ENCODE measurements at places on chromosomes 7 and 10. TPM values are rescaled to one million over a fixed set of nuclear protein-coding genes. Genes with fewer than 3 reads are reported as not detected.

The PCDH15 gene
- not detected for total RNA-seq

The ELFN1 gene
- 4.4 TPM for total RNA-seq

The SFRP5 gene
- not detected for total RNA-seq

The CFAP70 gene
- 2.9 TPM for total RNA-seq

DNA sequence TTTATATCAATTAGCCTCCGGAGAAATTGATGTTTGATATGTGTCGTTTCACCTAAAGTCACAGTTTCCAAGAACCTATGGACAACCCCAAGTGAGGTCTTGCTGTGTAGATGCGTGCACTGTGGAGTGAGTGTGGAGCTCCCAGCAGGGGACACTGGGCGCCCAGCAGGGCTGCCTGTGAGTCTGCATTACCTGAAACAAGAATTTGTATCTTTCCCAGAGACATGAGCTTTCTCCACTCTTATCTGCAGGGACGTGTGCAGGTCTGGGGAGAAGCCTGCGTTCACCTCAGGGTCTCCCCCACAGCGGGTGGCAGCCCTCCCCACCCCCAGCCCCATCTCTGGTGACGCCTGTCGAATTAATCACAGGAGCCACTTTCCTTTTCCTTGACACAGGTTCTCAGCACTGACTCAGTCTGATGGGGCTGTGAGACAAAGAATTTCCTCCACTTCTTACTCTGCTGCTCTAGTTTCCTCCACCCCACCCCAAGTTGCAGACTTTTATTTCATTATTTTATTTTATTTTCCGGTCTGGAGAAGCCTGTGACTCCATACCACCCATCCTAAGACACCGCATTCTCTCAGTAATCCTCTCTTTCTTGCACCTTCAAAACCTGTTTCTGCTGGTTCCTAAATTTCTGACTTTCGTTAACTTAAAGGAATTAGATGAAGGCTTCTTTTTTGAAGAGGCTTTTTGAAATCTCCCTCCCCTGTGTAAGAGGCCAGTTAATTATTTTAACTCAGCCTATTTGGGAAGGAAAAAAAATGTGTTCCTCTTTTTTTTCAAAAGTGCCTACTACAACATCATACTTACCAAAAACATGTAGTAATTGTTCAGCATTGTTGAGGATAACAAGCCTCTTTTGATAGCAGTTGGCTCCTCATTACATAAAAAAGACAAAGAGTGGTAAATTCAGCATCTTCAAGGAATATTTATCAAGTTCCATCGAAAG lies 17.0 kb upstream of the INSIG1 start:
- DNase-seq: no peak
- no peak overlapping the region for H3K4me3 ChIP-seq
- H3K4me1 ChIP-seq: no peaks in the 10 kb centered on the region
- no peaks in the 10 kb centered on the region for H3K36me3 ChIP-seq

DNA sequence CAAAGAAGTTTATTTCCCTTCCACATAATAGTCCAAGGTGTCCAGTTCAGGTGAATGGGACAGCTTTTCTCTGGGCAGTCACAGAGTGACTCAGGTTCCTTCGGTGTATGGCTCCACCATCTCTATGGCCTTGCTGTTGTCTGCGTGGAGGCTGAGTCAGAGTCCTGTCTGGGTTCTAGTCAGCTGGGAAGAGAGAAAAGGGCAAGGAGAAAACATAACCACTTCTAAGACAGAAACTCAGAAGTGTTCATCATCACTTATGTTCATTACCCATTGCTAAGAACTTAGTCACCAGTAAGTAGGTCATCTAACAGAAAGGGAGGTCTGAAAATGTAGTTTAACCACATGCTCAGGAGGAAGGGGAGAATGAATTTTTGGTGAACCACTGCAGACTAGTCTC lies 32.4 kb upstream of the CCDC7 start:
- no peaks in the 10 kb centered on the region for H3K27me3 ChIP-seq
- no peak overlapping the region for H3K4me3 ChIP-seq
- H3K4me1 ChIP-seq: peaks cover 13% of the 10 kb centered on the region
- DNase-seq: peak; percentile 76
- no peak overlapping the region for H3K27ac ChIP-seq

DNA sequence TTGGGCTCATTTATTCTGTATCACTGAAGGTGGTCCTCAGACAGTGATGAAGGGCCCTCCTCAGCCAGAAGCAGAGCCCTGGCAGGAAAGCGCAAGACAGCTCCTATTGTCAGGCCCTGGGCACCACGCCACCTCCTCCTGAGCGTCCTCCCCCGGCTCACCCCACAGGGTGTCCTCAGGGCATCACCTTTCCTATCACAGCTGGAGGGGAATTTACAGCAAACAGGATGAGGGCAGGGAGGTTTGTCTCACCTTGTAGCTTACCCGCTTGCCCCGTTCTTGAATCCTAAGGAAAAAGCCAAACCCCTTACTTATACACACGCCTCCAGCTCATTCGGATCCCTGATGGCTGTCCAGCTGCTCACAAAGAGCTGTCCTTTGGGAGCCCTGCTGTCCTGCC lies 50.2 kb upstream of the LANCL2 start:
- no peaks in the 10 kb centered on the region for H3K36me3 ChIP-seq
- H3K27me3 ChIP-seq: no peaks in the 10 kb centered on the region
- DNase-seq: no peak
- H3K27ac ChIP-seq: no peak overlapping the region
- no peak overlapping the region for H3K4me3 ChIP-seq

GRCh38 chr10:26681076-26681475 lies 16.4 kb upstream of the PDSS1 start:
- H3K27ac ChIP-seq: no peak overlapping the region
- H3K4me1 ChIP-seq: peaks cover 6% of the 10 kb centered on the region
- H3K4me3 ChIP-seq: no peak overlapping the region
- DNase-seq: no peak

GRCh38 chr10:34522546-34522945 lies 292.6 kb downstream of the PARD3 start:
- peaks cover 22% of the 10 kb centered on the region for H3K4me1 ChIP-seq
- H3K4me3 ChIP-seq: no peak overlapping the region
- no peaks in the 10 kb centered on the region for H3K27me3 ChIP-seq
- no peak overlapping the region for H3K27ac ChIP-seq
- no peak for DNase-seq

DNA sequence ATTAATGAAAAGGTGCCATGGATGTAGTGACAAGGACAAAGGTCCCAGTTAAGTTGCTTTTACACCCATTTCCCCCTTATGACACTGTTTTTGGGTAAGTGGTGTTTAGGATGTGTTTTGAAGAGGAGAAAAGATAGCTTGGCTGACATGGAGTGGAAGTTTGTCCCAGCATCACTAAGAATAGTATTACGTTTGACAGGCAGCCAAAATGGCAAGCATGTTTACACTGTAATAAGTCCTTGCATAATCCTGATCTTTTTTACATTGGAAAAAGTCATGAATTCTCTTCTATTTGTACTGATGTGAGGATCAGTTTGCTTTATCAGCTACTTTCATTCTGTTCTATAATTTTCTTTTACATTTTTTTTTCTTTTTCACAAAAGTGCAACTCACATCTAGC lies 137.8 kb downstream of the CHRM2 start:
- H3K27ac ChIP-seq: no peak overlapping the region
- DNase-seq: no peak
- no peaks in the 10 kb centered on the region for H3K27me3 ChIP-seq
- no peaks in the 10 kb centered on the region for H3K4me1 ChIP-seq

DNA sequence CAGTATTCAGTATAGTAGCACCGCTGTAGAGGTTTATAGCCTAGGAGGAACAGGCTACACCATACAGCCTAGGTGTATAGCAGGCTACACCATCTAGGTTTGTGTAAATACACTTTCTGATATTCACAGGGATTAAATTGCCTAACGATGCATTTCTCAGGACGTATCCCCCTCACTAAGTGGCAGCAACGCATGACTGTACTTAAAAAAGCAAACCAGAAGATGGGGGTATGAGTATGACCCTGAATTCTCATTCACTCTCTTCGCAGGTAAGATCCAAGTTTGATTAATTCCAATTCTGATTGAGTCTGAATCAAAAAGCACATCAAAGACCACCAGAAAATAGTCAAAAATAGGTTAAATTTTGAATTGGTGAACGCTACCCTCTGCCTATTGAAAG lies 972 bp downstream of the ORC5 start:
- H3K27ac ChIP-seq: peak overlapping the region; percentile 24
- peaks cover 9% of the 10 kb centered on the region for H3K4me1 ChIP-seq
- DNase-seq: no peak
- H3K36me3 ChIP-seq: peaks cover 19% of the 10 kb centered on the region
- peak overlapping the region; percentile 87 for H3K4me3 ChIP-seq
- no peaks in the 10 kb centered on the region for H3K27me3 ChIP-seq

GRCh38 chr10:35723059-35723458 lies 81.0 kb upstream of the FZD8 start:
- DNase-seq: no peak
- no peaks in the 10 kb centered on the region for H3K4me1 ChIP-seq
- H3K36me3 ChIP-seq: no peaks in the 10 kb centered on the region
- H3K27me3 ChIP-seq: peaks cover 5% of the 10 kb centered on the region
- H3K27ac ChIP-seq: no peak overlapping the region

GRCh38 chr10:12221323-12222298 lies 25.6 kb downstream of the CDC123 start:
- H3K36me3 ChIP-seq: peaks cover 30% of the 10 kb centered on the region
- no peak overlapping the region for H3K4me3 ChIP-seq
- no peaks in the 10 kb centered on the region for H3K27me3 ChIP-seq
- H3K4me1 ChIP-seq: peaks cover 5% of the 10 kb centered on the region
- peak overlapping the region; percentile 24 for H3K27ac ChIP-seq

DNA sequence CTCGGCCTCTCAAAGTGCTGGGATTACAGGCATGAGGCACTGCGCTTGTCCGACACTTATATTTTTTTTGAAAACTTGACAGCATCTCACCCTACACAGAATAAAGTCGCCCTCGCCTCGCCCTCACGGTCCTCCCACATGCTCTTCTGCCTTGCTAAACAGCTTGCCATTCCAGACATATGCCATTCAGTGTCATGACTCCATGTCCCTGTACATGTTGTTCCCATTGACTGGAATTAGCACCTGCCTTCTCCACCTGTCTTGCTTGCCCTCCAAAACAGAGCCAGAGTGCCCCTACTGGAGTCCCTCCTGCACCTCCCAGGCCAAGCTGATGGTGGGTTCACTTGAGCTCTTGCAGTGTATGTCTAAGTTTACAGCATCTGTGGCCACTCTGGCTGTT lies 6.2 kb downstream of the NIPSNAP2 start:
- H3K4me1 ChIP-seq: no peaks in the 10 kb centered on the region
- H3K36me3 ChIP-seq: no peaks in the 10 kb centered on the region

GRCh38 chr7:6532516-6532915 lies 18.7 kb downstream of the GRID2IP start:
- no peak overlapping the region for H3K4me3 ChIP-seq
- no peaks in the 10 kb centered on the region for H3K4me1 ChIP-seq
- H3K36me3 ChIP-seq: no peaks in the 10 kb centered on the region
- H3K27ac ChIP-seq: no peak overlapping the region
- no peaks in the 10 kb centered on the region for H3K27me3 ChIP-seq
- no peak for DNase-seq

- no peaks in the 10 kb centered on the region for H3K36me3 ChIP-seq
- peak overlapping the region; percentile 65 for H3K27ac ChIP-seq
- H3K4me1 ChIP-seq: peaks cover 28% of the 10 kb centered on the region
- no peaks in the 10 kb centered on the region for H3K27me3 ChIP-seq
- H3K4me3 ChIP-seq: no peak overlapping the region
Observed at GRCh38 chr7:20351901-20352300, 21.2 kb downstream of the ITGB8 start.

DNA sequence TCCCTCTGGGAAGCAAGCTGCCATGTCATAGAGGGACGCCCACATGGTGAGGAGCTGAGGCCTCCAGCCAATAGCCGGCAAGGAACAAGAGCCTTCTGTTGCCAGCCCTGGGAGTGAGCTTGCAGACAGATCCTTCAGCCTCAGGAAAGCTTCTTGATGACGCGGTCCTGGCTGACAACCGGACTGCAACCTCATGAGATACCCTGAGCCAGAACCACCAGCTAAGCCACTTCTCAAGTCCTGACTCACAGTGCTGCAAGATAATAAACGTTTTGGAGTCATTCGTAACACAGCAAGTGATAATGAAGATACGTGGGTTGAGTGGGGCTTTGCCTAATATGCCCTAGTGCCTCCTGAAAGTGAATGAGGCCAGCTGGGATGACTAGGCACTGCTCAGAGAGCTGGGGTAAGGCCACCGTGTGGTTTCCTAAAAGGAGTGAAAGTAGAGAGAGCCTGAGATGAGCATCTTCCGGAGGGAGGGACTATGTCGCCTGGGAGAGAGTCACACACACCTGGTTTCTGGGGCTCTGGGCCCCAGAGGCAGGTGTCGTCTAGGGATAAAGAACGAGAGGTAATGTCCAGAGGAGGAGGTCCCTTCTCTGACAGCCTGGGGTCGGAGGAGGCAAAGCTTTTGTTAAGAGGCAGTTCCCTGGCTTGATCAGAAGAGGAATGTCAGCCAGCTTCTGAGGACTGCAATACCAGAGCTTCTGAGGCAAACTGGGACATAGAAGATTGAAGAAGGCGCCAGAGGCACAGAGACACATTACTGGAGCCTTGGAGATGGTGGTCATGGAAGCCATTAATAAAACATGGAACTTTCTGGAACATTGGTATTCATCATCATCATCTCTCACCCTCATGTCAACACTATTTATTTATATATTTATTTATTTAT lies 53.6 kb downstream of the PYROXD2 start:
- H3K27ac ChIP-seq: no peak overlapping the region
- DNase-seq: no peak
- no peak overlapping the region for H3K4me3 ChIP-seq
- H3K36me3 ChIP-seq: no peaks in the 10 kb centered on the region

GRCh38 chr7:27147199-27148030 lies at the start of gene HOXA6:
TSS of gene HOXA6 (minus strand) at chr7:27147774. CDS start at chr7:27147749, 25 bp downstream.
- peaks cover 18% of the 10 kb centered on the region for H3K4me1 ChIP-seq
- H3K27me3 ChIP-seq: no peaks in the 10 kb centered on the region
- H3K4me3 ChIP-seq: peak within 1 kb of the TSS; percentile 71

DNA sequence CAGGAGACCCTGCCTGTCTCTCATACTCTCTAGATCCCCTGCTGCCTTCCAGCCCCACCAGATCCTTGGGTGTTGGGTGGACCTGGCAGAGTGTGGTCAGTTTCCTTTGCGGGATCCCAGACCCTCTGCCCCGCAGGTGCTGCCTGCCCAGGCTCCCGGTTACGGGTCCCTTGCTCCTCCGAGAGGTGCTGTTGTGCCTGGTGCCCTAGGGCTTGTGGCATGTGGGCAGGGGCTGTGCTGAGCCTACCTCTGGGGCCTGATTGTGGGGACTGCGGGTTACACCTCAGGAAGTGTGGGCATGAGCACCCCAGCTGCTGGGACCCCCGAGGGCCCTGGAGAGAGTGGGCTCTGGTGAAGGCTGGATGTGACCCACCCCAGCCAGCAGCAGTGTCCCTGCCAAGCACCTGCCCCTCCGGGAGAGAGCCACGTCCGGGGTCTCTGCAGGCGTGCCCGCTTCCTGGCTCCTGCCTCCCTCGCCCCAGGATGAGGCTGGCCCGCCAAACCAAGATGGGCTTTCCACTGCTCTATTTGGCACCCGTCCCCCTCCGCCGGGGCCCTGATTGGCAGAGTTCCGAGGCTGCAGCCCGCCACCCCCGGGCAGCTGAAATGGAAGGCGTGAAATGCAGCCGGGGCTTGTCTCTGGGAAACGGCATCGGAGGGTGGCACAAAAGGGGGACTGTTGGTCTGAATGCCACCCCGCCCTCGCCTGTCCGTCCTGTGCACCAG lies 17.0 kb downstream of the CLIP2 start:
- H3K27me3 ChIP-seq: no peaks in the 10 kb centered on the region
- H3K27ac ChIP-seq: peak overlapping the region; percentile 40
- peaks cover 67% of the 10 kb centered on the region for H3K4me1 ChIP-seq
- no peaks in the 10 kb centered on the region for H3K36me3 ChIP-seq
- no peak for DNase-seq

- H3K4me1 ChIP-seq: no peaks in the 10 kb centered on the region
- no peak for DNase-seq
- H3K4me3 ChIP-seq: no peak overlapping the region
- no peaks in the 10 kb centered on the region for H3K27me3 ChIP-seq
Observed at GRCh38 chr7:26143298-26144048, 8.5 kb upstream of the NFE2L3 start.
